ENCODE measurements at places on chromosomes 2 and 18.

- no peak for DNase-seq
- H3K27me3 ChIP-seq = no peaks in the 10 kb centered on the region
- no peak overlapping the region for H3K27ac ChIP-seq
- no peak overlapping the region for H3K4me3 ChIP-seq
- no peaks in the 10 kb centered on the region for H3K36me3 ChIP-seq
- H3K4me1 ChIP-seq = peaks cover 15% of the 10 kb centered on the region
These were observed 3.4 kb upstream of the FAM161A start for GRCh38 chr2:61857224-61857623.

GRCh38 chr2:143355870-143356269 is 226.7 kb downstream of the ARHGAP15 start:
- no peak overlapping the region for H3K4me3 ChIP-seq
- H3K27ac ChIP-seq = no peak overlapping the region
- H3K4me1 ChIP-seq = no peaks in the 10 kb centered on the region
- no peak for DNase-seq
- H3K36me3 ChIP-seq = no peaks in the 10 kb centered on the region

GRCh38 chr2:182259629-182260150 is 167.1 kb downstream of the PDE1A start:
- DNase-seq = no peak
- H3K36me3 ChIP-seq = no peaks in the 10 kb centered on the region
- H3K27ac ChIP-seq = no peak overlapping the region
- H3K4me1 ChIP-seq = no peaks in the 10 kb centered on the region
- no peak overlapping the region for H3K4me3 ChIP-seq
- no peaks in the 10 kb centered on the region for H3K27me3 ChIP-seq

DNA sequence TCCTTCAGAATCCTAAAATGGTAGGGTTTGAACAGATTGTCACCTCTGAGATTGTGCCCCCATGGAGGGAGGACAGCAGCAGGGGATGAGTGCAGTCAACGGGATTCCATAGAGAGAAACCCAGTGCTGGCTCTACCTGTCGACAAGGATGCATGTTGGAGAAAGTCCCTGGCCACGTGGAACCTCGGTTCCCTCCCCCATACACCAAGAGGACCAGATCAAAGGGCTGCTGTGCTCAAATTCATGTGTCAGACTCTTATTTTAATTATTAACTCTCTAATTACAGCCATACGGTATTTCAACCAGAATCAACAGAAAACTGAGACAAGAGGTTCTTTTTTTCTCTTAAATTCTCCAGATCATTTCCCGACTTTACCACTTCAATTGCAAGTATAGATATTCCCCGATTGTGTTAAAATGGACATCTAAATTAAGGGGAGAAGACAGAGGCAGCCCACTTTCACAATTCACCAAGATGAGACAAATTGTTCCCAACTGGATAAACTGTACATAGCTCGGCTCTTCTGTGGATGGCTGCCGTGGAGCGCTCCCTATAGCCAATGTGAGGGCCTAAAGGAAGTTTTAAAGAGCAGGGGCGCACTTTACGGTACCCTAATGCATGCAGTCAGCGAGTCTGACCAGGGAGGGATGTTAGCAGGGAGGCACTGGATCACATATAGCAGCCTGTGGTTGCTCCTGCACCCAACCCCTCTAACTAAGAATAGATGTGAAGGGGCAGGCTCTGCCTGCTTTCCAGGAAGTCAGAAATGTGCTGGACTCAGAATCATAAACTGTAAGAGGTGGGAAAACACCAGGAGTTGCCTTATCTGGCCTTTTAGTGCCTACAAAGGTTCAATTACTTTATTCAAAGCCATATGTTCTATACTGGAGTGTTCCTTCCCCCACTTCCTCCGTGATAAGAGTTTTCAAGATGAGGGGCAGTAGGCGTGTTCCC is 123.1 kb downstream of the CACNB4 start:
- no peak for DNase-seq
- H3K4me1 ChIP-seq = peaks cover 10% of the 10 kb centered on the region
- no peak overlapping the region for H3K27ac ChIP-seq
- no peaks in the 10 kb centered on the region for H3K36me3 ChIP-seq
- H3K4me3 ChIP-seq = no peak overlapping the region
- no peaks in the 10 kb centered on the region for H3K27me3 ChIP-seq

DNA sequence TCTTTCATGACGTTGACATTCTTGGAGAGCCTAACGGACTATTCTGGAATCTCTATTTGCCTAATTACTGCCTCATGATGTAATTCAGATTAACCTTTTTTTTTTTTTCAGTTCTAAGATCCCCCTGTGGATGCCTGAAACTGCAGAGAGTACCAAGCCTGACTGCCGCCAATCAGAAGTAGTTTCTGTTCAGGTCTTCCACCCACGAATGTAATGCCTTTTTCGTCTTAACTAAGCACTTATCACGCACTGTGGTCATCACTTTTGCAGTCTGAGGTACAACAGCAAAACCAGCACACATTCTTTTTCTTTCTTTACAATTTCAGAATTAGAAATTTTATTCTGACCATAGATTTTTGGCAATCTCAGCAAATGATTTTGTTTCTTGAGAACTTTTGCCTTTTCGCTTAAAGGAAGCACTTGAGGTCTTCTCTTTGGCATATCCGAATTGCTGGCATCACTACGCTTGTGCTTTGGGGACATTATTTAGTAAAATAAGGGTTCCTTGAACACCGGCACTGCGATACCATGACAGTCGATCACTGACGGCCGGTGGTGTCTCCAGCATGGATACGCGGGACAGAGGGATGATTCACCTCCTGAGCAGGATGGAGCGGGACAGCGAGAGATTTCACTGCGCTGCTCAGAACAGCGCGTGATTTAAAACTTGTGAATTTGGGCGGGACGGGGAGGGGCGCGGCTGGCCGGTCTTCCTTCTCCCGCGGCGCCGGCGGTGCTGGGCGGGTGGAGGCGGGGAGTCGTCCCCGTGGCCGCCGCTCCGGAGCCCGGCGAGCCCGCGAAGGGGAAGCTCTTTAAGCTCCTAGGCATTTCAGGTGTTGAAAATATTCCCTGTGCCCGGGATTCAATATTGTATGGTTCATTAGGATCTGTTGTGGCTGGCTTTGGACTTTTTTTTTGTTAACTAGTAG is 32.0 kb upstream of the GPR55 start:
- DNase-seq = no peak
- H3K4me3 ChIP-seq = peak overlapping the region; percentile 43
- H3K36me3 ChIP-seq = no peaks in the 10 kb centered on the region
- H3K27me3 ChIP-seq = peaks cover 22% of the 10 kb centered on the region
- H3K27ac ChIP-seq = no peak overlapping the region
- peaks cover 11% of the 10 kb centered on the region for H3K4me1 ChIP-seq
